8988T (cell line): ENCODE measurements at places on chromosomes 12 and 14.

- no peak for DNase-seq
These were observed 95.9 kb upstream of the CDKN3 start for GRCh38 chr14:54300881-54301280.

- no peak for DNase-seq
These were observed 160.0 kb downstream of the ADGRD1 start for GRCh38 chr12:131113568-131114270.

GRCh38 chr14:91885839-91886238 lies 18.5 kb upstream of the TC2N start:
- no peak for DNase-seq

- DNase-seq = no peak
These were observed 74.3 kb downstream of the RFLNA start for GRCh38 chr12:124369055-124369826.

GRCh38 chr12:18165422-18165871 lies 75.5 kb upstream of the RERGL start:
- DNase-seq = no peak

DNA sequence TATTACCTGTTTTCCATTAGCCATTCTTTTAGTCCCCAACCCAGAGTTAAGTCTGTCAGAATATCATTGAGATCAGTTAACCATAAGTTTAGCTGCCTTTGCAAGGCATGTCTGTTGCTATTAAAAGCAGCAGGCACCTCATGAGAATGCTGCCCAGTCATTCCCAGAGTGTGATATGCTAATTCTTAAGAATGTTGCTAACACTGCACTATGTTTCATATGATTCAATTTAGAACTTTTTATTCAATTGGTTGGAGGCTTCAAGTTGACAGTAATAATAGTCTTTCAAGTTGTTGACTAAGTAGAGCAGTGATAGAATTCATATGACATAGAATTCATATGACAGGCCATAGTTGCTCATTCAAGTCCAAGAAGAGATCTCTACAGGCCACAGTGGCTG lies 292.3 kb downstream of the FUT8 start:
- no peak for DNase-seq
